Stimulated activated CD8-positive, alpha-beta memory T cell treated with anti-CD3 and anti-CD28 coated beads, Interleukin-7, amount 100 ng/mL, for 24 hours (primary cell): ENCODE measurements at places on chromosomes 7 and 10.
A peak's percentile ranks its signal among the peaks of the same experiment; 100 is the strongest.

DNA sequence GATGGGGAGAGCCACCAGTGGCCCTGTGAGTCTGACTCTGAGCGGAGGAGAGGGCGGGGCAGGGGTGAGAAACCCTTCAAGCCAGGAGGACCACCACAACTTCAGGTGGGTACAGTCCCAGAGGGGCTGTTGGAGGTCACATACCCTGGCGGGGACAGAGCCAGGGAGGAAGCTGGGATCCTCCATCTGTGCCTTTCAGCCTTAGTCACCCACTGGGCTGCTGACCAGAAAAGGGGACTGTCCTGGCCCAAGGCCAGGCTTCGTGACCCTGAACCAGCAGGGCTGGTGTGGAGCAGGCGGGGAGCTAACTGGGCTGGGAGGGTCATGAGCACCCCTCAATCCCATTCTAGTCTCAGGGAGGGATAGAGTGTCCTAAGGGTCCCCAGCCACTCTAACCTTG lies 1.5 kb upstream of the CALHM3 start:
- no peak for DNase-seq

DNA sequence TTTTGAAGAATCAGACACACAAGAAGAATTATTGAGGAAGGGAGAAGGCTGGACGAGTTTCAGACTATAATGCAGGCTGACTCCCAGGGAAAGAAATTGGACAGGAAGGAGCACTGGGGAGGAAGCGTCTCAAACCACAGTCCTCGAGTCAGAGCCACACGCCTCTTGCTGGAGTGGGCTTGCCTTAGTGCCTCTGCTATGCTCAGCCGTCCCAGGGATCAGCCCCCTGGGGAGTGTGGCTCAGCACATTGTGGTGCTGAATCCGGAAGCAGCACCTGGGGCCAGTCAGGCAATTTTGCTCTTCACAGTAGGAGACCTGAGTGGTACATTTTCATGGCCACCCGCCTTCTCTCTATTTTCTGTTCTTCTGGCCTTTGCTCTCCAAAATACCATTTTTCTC lies 67.4 kb upstream of the SLC35G1 start:
- DNase-seq = no peak

- DNase-seq = no peak
These were observed 628.9 kb downstream of the TNS3 start for GRCh38 chr7:46953008-46953407.

- no peak for DNase-seq
These were observed 11.5 kb upstream of the CC2D2B start for GRCh38 chr10:95896071-95896850.

DNA sequence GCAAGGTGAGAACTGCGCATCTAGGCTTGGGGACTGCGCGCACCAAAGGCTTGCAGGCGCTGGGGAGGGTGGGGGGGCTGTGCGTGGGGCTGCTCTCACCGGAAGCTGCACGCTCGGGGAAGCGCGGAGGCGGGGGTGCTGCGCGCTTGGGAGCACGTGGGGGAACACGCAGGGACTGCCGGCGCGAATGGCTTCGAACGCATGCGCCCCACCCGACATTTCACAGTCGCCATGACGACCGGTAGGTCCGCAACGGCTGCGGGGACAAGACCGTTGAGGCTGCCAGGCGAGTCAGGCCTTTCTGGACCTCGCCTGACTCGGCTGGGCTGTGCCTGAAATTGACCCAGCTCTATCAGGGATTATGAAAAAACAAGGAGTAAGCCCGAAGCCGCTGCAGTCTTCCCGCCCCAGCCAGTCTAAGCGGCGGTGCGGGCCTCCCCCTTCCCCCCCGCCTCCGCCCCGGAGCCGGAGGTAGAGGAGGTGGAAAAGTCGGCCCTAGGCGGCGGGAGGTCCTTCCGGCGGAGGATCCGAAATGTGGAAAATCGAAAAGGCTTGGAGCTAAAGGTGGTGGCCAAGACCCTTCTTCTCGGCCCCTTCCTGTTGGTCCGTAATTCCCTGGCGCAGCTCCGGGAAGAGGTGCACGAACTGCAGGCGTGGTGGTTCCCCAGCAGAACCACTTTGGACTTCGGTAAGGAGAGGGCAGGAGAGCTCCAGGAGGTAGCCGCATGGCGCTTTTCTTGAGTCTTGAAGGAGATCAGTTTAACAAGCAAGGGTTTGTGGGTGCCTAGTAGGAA lies 34.9 kb upstream of the STEAP1 start:
- DNase-seq = no peak

DNA sequence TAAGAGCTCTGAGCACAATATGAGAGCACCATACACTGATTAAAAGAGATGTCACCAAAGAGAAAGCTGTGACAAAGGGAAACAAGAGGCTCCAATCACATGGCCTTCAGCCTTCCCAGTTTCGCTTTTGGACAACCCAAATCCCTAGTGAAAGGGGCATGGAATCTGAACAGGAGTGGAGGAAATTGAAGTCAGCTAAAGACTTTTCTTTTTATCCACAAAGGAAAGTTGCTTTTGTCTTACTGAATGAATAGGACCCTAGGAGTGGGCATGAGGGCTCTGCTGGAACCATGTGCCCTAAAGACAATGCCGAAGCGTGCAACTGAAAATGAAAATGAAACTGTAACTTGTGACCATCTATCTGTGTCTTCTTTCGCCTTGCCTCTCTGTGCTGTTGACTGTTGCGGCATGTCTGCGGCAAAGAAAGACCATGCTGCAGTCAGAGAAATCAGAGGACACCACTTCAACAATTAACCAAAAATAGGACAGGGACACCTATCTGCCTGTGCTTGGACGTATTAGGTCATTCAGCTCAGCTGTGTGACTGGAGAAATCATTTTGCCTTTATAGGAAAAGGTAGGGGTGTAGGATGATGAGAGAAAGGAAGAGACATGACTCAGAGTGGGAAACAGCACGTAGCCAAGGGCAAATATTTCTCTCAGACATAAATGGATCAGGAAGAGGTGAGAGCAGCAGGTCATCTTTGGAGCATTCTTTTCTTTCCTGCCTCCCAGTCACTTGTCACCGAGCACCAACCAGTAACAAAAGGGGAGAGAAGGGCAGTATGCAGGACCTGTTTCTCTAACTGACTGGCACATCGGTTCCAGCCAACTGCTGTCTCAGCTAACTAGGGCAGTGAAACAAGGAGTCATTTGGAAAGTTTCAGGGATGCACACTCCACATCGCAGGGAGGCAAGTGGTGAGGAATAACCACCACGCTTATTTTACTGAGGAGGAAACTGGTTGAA lies 12.3 kb downstream of the CAV2 start:
- no peak for DNase-seq

DNA sequence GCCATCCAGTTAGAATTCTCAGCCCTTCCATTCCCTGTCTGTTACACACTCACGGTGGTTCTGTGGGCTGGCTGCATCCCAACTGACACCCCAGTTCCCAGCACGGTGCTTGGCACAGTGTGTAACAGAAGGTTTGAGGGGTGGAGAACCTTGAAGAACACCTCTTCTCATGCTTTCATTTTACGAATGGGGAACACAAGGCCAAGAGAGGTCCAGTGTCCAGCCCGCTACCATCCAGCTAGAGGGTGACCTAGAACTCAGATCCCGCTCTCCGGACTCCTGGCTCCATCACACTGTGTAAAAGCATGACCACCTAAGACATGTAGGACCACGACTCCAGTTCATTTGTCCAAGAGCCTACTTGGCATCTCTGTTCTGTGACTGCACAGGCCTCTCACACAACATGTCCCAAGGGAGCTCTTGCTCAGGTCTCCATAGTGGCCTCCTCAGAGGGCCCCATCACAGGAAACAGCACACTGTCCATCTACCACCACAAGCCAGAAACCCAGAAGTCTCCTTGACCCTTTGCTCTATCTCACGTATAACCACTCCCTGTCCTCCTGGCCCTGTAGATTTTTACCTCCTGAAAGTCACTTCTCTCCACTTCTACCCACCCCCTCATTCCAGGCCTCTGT lies 2.8 kb upstream of the CDH23 start:
- DNase-seq = no peak

DNA sequence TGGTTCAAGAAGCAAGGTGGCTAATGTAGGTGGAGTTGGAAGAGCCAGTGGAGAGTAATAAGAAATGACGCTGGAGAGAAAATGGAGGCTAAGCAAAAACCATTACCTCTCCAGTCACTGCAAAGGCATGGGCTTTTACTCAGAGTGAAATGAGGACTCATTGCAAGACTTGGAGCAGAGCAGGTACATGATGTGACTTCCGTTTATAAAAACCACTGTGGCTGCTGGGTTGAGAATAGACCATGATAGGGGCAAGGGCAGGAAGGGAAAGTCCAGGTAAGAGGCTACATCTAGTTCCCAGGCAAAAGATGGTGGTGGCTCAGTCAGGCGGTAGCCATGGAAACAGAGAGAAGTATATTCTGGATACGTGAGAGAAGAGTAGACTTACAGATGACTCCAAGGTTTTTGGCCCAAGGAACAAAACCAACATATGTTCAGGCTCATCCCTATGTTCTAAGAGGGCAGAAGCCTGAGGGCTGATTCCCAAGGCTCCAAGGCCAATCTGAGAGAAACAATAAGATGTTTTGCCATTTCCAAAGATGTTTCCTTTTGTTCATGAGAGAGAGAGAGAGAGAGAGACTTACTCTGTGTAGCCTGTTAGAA lies 21.5 kb upstream of the PDE1C start:
- no peak for DNase-seq

- DNase-seq = no peak
These were observed 86.8 kb upstream of the MGMT start for GRCh38 chr10:129380279-129380678.

DNA sequence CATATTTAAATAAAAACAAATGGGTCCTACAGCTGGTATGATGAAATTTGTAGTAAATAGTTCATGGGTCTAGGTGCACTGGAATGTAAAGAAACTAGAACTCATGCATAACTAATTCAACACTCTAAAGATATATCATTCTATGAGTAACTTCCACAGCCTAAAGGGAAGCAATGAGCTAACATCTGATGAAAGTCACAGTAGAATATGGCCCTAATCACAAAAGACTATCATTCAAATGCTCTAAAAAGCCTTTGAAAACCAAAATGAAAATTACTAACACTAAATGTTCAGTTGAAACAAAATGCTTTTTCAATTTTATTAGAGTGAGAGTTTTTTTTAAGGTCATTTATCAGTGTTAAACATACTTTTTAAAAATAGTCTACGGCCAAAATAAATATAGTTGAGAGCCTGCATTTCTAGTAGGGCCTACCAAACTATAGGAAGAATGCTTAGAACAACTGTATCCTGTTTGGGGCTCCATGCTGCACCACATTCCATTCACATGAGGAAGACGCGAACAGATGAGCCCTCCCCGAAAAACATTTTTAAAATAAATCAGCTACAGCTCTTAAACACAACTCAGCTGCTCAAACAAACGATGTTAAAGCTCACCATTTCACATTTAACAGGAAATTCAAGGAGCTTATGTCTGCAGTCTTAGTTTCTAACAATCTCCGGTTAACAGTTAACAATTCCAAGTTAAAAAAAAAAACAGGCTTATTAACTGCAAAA lies 134.5 kb downstream of the NRBF2 start:
- no peak for DNase-seq

GRCh38 chr10:17023386-17024298 lies 106.0 kb downstream of the CUBN start:
- DNase-seq = peak; percentile 47

DNA sequence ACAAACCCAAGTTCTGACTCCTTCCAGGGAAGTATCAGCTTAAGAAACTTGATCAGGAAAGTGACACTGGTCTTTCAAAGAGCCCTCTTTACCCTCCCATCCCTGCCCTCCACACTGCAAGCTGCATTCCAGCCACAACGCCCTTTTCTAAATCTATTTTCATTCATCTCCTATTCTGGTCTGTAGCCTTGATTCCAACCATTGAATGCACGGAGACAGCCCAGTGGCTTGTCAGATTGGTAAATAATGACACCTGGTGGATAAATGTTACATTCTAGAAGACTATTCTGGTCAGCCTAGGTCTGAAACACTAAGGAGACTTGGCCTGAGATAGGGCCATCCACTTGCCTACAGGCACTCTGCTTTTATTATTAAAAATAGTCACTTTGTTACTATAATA lies 20.9 kb downstream of the MORN4 start:
- no peak for DNase-seq

DNA sequence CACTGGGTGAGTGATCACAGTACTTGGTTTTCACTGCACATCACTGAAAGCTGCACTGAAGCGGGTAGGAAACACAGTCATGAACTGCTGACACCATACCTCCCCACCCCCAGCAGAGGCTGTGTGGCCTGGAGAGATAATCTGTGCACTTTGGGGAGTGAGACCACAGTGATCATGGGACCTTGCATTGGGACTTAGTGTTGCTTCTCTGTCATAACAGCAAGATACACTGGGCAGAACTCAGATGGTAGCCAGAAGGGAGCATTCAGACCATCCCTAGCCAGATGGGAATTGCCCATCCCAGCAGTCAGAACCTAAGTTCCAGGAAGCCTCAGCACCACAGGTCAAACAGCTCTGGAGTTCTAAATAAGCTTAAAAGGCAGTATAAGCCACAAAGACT lies 346.4 kb upstream of the TMEM229A start:
- DNase-seq = no peak

- no peak for DNase-seq
These were observed 257 bp downstream of the WAC start for GRCh38 chr10:28533186-28533564.

DNA sequence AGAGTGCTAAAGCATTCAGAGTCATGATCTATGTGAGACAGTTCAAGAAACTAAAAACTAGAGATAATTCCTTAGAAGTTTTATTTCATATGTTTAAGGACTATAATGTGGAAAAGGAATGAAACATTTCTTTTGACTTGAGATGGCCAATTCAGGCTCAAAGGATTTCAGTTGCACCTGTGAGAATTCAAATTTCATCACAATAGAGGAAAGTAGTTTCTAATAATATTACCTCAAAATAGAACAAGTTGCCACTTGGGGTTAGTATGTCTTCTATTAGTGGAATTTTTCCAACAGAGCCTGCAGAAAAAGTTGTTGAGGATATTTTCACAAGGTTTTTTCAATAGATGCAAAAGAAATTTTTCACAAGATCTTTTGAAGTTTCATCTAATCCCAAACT lies 37.4 kb downstream of the TMEM26 start:
- no peak for DNase-seq
